Astrocyte (in vitro differentiated cells and primary cell): ENCODE measurements at places on chromosomes 11 and 22.

DNA sequence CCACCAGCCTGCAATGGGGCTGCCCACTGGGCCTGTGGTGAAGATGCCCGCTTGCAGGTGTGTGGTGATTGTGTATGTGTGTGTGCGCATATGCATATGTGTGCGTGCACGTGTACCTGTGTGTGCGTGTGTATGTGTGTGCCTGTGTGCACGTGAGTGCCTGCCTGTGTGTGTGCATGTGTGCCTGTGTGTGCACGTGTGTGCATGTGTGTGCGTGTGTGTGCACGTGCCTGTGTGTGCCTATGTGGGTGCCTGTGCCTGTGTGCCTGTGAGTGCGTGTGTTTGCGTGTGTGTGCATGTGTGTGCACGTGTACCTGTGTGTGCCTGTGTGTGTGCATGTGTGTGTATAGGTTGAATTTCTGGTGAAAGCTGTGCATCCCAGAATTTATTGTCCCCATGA, 2.4 kb upstream of the MUC6 start:
- H3K27ac ChIP-seq, result no peak overlapping the region
- no peaks in the 10 kb centered on the region for H3K4me1 ChIP-seq
- H3K27me3 ChIP-seq, result no peaks in the 10 kb centered on the region
- no peak overlapping the region for H3K4me3 ChIP-seq

DNA sequence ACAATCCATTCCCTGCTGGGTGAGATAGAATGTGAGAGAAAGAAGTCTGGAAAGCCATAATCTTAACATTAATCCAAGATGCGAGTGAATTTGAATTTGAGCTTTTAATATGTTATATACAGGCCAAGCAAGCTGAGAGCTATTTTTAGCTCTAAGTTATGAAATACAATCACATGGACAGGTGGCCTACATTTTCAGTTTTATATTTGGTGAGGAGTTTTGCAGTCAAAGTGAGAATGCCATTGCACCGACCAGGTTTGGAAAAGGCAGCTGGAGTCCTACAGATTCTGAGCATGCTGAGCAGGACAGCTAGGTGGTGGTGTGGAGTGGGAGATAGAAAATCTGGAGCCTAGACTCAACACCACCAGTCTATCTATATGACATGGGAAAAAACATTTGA, 12.0 kb downstream of the OR5B21 start:
- no peak overlapping the region for H3K4me3 ChIP-seq
- no peak overlapping the region for H3K27ac ChIP-seq
- DNase-seq, result no peak
- no peaks in the 10 kb centered on the region for H3K27me3 ChIP-seq
- H3K36me3 ChIP-seq, result no peaks in the 10 kb centered on the region
- no peaks in the 10 kb centered on the region for H3K4me1 ChIP-seq

DNA sequence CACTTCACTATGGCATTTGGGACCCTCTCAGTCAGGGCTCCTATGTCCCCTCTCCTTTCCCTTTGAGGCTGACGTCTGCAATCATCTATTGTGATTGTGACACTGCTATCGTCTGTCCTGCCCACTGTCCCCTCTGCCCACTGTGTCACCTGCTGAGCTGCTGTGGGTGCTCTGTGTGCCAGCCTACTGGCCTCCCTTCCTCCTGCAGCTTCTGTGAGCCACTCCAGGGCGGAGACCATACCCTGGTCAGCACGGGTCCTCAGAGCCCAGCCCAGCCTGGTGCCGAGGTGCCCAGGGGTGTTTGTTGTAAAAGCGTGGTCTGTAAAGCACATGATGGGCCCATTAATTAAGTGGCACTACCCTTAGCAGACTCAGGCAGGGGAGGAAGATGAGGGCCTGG, 29.4 kb downstream of the MPPED1 start:
- no peak overlapping the region for H3K27ac ChIP-seq
- H3K27me3 ChIP-seq, result peaks cover 17% of the 10 kb centered on the region
- no peaks in the 10 kb centered on the region for H3K36me3 ChIP-seq
- H3K4me1 ChIP-seq, result no peaks in the 10 kb centered on the region

GRCh38 chr11:74992852-74993251, 4.1 kb downstream of the NEU3 start:
- no peak overlapping the region for H3K4me3 ChIP-seq
- H3K36me3 ChIP-seq, result peaks cover 5% of the 10 kb centered on the region
- no peaks in the 10 kb centered on the region for H3K27me3 ChIP-seq
- no peaks in the 10 kb centered on the region for H3K4me1 ChIP-seq

DNA sequence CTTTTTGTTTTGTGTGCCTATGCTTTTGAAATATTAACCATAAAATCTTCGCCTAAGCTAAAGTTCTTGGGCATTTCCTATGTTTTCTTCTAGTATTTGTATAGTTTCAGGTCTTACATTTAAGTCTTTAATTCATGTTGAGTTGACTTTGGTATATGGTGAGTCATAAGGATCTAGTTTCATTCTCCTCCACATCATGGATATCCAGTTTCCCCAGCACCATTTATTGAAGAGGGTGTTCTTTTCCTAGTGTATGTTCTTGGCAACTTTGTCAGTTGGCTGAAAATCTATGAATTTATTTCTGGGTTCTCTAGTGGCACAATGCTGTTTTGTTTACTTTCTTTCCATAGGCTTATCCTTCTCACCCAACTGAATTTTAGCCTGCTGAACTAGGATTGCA, 49.0 kb downstream of the CTSC start:
- H3K36me3 ChIP-seq, result peaks cover 6% of the 10 kb centered on the region
- H3K27me3 ChIP-seq, result no peaks in the 10 kb centered on the region
- no peak overlapping the region for H3K27ac ChIP-seq
- no peaks in the 10 kb centered on the region for H3K4me1 ChIP-seq
- DNase-seq, result no peak
- H3K4me3 ChIP-seq, result no peak overlapping the region

DNA sequence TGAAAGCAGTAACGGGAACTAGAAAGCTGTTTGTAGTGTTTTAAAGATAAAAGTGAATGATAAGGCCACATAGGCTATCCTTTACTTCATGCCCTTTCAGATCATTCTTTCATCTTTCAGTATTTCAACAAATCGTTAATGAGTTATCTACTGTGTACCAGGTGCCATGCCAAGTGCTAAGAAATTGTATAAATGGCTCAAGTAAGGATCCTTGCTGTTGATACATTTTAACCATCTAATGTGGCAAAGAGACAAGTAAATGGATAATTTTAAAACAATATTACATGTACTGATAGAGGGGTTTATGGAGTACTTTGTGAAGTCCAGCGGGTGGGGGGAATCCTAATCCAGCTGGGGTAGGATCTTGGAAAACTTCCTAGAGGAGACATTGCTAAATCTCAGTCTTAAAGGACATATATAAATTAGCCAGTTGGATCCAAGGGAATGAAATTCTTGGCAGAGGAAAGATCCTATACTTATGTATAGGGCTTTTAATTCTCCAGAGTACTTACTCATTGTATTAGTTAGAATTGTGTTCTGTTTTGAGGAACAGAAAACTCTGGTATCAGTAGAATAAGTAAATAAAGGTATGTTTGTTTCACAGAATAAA, 119.4 kb downstream of the TRIM44 start:
- H3K4me3 ChIP-seq, result no peak overlapping the region
- peaks cover 10% of the 10 kb centered on the region for H3K4me1 ChIP-seq
- no peaks in the 10 kb centered on the region for H3K36me3 ChIP-seq
- no peak overlapping the region for H3K27ac ChIP-seq
- DNase-seq, result no peak

- no peaks in the 10 kb centered on the region for H3K36me3 ChIP-seq
- H3K4me1 ChIP-seq, result peaks cover 28% of the 10 kb centered on the region
- H3K4me3 ChIP-seq, result no peak overlapping the region
- no peak overlapping the region for H3K27ac ChIP-seq
- H3K27me3 ChIP-seq, result no peaks in the 10 kb centered on the region
These were observed 101.8 kb downstream of the BCR start for GRCh38 chr22:23282089-23282501.

DNA sequence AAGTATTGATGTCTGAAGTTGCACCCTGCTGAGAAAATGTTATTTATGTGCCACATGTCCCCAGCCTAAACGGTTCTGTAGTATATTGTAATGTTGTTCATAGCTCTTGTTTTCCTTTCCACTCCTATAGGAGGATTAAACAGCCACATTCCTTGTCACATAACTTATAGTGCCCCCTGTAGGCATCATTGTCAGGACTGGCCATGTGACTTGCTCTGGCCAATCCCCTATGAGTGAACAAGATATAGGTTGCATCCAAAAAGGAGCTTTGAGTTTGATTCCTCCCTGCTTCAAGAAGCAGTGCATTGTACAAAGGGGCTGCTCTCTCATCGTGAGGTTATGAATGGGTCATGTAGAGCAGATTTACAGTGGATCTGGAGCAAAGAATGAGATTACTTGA, 717.6 kb upstream of the ANO5 start:
- no peak overlapping the region for H3K4me3 ChIP-seq
- peaks cover 2% of the 10 kb centered on the region for H3K27me3 ChIP-seq
- no peak overlapping the region for H3K27ac ChIP-seq
